ENCODE measurements at places on chromosomes 11 and 22.

DNA sequence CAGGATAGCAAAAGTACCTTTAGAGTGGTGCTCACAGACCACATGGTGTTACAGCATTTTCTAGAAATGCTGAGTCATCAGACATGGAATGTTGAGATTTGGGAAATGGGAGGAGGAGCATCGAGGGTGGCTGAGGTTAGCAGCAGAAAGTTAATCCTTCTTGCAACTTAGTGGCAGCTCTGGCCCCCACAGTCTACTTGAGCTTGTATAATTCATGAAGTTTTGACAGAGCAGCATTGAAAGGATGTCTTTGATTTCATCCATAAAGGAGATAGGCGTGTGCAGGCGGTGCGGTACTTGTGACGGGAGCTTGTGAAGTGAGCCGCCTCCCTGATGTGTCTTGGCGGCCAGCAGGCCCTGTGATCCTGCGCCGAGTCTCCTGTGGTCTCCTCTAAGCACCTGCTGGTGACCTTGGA lies 330.5 kb downstream of the TBC1D22A start:
- DNase-seq, result no peak

DNA sequence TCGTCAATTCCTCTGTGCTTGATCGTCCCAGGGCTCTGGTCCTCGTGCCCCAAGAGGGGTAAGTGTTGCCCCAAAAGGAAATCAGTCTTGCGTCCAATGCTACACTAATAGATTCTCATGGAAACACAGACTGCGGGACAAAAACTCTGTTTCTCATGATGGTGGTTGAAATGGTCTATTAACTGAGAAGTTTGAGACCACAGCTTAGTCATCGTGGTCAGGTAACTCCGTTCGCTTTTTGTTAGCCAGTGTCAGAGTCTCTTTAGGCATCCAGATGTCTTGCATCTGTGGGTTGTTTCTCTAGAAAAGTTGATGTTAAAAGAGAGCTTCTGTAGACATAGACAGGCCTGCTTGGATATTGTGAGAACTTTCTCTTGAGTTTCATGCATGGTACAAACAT lies 104.6 kb upstream of the SORL1-AS1 start:
- DNase-seq, result no peak

DNA sequence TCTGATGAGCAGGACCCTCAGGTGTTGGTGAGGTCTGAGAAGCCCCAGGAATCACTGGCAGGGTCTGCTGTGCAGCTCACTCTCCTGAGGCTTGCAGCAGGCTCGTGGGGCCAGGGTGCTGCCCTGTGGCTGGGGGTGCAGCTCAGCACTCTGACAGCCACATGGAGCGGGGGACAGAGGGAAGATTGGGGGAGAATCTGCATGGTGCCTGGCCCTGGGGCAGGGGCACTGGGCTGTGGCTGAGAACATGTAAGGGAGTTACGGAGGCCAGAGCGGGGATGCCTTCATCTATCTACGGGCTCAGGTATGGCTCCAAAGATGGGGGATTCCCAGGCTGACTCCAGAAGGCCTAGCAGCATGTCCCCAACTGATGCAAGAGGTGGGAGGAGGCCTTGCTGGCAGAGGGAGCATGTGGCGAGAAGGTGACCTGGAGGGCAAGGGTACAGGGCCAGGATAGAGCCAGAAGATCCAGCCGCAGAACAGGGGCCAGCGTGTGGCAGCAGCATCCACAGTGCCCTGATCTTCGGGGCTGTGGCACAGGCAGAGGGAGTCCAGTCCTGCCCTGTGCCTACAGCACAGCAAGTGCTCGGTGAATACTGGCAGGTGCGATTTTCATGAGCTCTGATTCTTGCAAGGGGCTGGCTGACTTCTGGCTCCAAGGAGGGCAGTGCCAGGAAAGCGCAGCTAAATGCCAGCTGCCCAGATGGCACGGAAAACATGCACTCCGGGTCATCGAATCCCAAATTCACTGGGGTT lies 184.7 kb downstream of the CTTN start:
- DNase-seq, result no peak

DNA sequence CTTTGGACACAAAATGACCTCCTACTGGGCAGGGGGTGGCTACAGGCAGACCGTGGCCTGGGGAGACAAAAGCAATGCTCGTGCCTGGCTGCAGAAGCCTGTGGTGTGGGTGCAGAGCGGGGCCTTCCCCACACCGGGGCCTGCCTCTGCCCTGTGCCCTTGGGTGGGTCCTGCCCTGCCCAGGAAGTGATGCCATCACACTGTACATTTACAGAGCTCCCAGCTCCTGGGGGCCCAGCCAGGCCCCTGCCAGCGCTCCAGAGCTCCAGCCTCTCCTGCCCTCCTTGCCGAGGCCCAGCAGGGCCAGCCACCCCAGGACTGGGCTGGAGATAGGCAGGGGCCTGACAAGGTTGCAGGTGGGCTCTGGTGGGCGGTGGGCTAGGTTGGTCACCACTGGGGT lies 40.1 kb downstream of the MUC5B start:
- DNase-seq, result no peak

DNA sequence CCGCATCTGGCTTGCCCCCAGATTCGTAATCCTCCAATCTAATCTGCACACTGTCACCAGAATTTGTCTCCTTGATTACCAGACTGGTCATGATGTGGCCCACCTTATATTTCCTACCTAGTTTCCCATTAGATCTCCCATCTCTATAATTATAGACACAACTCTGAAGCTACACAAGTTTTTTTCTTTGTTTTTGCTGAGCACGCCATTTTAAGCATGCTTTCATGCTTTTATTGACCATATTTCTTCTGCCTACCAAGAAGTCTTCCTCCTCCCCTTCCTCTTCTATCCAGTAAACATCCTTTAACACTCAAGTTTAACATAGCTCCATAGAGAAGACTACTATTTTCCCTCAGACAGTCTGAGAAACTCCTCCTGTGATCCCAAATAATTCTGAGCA lies 24.3 kb upstream of the DEPDC7 start:
- DNase-seq, result no peak

- no peak for DNase-seq
These were observed 218.1 kb upstream of the SORL1-AS1 start for GRCh38 chr11:121670805-121671282.

GRCh38 chr22:36245805-36246356 lies 6.6 kb upstream of the APOL2 start:
- no peak for DNase-seq

- no peak for DNase-seq
These were observed 42.6 kb upstream of the VPREB1 start for GRCh38 chr22:22201930-22202343.

DNA sequence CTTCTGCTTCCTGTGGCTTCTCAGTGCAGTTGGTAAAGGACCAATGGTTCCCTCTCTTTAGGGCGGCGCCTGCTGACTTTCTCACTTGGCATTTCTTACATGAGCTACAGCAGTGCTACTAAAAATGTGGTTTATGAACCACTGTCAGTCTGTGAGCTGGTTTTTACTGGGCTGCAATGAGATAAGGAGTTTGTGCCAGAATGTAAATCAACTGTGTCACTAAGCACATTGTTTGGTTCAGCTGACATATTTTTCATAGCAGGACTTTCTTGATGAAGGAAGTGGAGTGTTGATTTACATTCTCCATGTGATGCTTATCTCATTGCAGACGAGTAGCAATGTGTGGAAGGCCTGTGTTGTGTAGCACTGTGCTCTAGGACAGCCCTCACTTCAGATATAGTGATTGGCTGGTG lies 463.3 kb downstream of the SOX6 start:
- DNase-seq, result no peak

- DNase-seq, result no peak
These were observed 5.9 kb downstream of the JAM3 start for GRCh38 chr11:134074766-134075165.

DNA sequence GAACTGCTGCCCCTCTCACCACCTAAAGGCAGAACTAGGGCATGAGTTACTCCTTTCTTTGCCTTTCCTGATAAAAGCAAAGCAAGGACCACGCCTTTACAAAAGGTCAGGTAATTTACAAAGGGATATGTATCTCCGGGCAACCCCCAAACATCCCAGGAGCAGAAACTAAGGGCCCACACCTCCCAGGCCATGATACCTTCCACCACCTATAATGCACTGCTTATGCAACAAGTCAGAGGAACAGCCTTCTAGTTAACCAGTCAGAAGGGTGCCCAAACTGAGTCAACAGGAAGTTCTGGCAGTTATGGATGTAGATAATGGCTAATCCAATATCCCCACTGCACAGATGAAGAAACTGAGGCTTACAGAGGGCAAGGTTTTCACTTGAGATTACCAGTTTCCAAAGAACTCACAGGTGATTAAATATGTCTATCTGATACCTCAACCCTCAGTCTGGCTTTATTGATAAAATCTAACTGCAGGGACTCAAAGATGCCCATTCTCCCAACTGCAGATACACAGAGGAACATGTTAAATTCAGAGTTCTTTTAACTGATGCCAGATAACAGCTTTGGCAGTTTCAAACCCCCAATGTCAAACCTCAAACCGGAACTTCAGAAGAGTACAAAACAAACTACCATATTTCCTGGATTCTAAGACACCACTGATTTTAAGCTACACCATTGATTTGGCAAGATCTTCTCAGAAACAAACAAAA lies 16.8 kb upstream of the CASTOR1 start:
- no peak for DNase-seq

GRCh38 chr22:31625257-31625640 lies 36.8 kb downstream of the PISD start:
- no peak for DNase-seq

- DNase-seq, result no peak
These were observed 7.4 kb upstream of the PATL1 start for GRCh38 chr11:59676205-59676604.

- no peak for DNase-seq
These were observed 45.1 kb downstream of the AHNAK start for GRCh38 chr11:62501432-62501891.

GRCh38 chr22:30267382-30268302 lies 991 bp upstream of the OSM start:
- DNase-seq, result no peak

DNA sequence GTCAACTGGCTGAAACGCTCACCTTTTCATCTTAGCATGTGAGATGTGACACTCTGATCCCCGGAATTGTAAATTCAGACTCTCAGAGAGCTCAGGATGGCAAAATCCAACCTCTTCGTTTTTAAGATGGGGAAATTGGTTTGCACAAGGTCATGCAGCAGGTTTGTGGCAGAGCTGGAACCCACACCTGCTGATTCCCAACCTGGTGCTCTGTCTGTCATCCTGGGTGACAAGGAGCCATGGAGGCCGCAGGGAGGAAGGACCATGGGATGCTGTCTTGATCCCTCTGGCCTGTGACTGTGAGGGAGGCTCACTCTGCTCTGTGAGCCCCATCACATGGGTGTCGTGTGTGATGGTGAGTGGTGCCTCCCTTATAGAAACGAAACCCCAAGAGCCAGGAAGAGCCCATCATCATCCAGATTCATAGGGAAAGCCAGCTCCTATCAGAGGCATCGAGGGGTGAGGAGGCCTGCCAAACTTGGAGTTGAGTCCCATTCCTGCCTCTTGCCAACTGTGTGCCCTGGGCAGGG lies 87.4 kb upstream of the SYT13 start:
- DNase-seq, result no peak

Data from stimulated activated CD4-positive, alpha-beta T cell treated with anti-CD3 and anti-CD28 coated beads, TNF-alpha, amount 100 ng/mL, for 24 hours (primary cell).